Activated CD8-positive, alpha-beta memory T cell treated with anti-CD3 and anti-CD28 coated beads for 48 hours (primary cell): ENCODE measurements at places on chromosomes 1 and 21.

- DNase-seq, result no peak
These were observed 28.1 kb downstream of the PTPN14 start for GRCh38 chr1:214523124-214523824.

- no peak for DNase-seq
These were observed 114.6 kb upstream of the ATP1B1 start for GRCh38 chr1:168991667-168992475.

GRCh38 chr1:57093122-57093521 is 127.3 kb upstream of the C8B start:
- no peak for DNase-seq

DNA sequence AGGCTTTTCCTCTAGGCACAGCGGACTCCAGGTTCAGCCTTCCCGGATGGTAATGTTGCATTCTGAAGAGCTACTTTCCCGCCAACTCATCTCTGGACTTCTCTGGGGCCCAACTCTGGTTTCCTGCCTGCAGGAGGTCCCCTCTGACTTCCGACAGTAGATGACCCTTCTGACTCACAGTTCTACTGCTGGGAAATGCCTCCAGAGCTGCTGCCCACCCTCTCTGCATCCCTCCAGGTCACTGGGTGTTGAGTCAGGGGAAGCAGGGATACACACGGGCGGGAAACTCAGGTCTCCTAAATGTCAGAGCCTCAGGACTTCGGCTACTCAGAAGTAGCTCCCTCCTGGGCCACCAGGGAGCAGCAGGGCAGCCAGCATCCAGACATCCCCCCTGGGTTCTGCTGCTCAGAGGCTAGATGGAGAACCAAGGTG is 2.1 kb upstream of the KIF21B start:
- no peak for DNase-seq

DNA sequence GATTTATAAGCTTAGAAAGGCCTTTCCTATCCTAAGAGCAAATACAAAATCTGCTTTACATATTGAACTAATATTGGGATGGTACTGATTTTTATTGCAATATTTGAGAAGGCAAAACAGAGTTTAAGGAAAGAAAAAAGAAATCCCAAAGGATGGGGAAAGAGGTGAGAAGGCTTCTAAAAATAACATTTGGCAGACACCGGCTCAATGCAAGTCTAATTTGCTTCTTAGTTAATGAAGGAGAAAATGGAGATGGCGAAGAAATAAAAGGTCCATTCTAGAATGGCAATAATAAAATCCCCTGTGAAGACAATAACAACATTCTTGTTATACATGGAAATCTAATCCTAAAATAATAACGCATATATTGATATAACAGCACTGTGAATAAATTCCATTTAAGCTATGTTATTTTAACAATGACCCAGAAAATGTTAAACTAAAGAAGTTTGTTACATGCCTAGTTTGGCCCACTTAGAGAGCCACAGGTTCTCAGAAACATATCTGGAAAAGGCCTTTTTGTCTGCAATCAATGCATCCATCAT is 117.7 kb downstream of the HLCS start:
- DNase-seq, result no peak

DNA sequence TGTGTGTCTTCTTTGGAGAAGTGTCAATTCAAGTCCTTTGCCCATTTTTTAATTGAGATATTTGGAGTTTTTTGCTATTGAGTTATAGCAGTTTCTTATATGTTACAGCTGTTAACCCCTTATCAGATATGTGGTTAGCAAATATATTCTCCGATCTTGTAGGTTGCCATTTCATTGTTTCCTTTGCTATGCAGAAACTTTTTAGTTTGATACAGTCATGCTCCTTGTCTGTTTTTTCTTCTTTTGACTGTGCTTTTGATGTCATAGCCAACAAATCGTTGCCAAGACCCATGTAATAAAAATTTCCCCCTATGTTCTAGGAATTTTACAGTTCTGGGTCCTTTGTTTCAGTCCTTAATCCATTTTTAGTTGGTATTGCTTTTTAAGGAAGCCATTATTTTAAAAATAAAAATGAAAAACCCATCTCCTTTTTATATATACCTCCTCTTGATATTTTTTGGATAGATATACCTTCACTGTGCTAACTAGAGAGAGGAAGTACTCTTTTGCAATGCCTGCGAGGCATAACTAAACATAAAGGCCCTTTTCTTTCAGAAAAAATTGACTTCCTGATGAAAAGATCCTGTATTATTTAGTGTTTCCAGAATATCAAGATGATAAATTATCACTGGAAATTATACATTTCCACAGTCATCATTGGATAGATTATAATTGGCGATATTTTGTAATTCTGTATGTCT is 127.8 kb downstream of the HS2ST1 start:
- DNase-seq, result no peak

GRCh38 chr1:119653839-119654170 is 5.7 kb upstream of the ZNF697 start:
- DNase-seq, result no peak

DNA sequence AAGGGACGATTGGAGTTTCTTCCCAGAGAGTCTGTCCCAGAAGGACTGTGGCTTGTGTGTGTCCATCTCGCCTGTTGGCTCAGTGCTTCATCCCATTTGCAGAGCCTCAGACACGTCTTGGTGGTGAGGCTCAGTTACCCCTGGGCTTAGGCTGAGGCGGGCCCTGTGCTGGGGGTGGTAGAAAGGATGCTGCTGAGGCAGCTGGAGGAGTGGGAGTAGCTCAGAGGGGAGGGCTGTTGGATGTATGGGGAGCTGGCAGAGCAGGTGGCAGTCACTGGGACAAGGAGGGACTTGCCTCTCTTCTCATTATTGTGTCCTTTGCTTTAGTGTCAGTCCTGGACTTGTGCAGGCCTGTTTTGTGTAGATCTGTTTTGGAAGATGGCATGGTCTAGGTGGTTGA is 7.3 kb upstream of the MIIP start:
- no peak for DNase-seq

- no peak for DNase-seq
These were observed 38.9 kb upstream of the IVNS1ABP start for GRCh38 chr1:185355947-185356346.

DNA sequence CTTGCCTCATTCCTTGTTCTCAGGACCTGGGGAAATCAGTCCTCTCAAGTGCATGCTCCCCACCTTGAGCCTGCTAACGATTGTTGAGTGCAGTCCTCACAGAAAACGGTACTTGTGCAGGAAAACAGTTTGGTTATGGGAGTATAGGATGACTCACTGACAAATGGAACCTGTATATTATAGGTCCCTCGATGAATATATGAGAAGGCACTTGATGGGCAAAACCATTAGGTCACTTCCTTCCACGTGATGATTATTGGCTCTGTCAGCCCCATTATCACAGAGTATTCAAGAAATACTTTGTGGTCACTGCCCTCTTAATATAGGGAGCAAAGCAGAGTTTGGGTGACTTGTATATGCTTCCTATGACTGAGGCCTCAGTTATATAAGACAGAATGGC is 6.2 kb downstream of the CCDC17 start:
- DNase-seq, result no peak

- no peak for DNase-seq
These were observed 31.1 kb downstream of the HTR6 start for GRCh38 chr1:19695772-19696171.

DNA sequence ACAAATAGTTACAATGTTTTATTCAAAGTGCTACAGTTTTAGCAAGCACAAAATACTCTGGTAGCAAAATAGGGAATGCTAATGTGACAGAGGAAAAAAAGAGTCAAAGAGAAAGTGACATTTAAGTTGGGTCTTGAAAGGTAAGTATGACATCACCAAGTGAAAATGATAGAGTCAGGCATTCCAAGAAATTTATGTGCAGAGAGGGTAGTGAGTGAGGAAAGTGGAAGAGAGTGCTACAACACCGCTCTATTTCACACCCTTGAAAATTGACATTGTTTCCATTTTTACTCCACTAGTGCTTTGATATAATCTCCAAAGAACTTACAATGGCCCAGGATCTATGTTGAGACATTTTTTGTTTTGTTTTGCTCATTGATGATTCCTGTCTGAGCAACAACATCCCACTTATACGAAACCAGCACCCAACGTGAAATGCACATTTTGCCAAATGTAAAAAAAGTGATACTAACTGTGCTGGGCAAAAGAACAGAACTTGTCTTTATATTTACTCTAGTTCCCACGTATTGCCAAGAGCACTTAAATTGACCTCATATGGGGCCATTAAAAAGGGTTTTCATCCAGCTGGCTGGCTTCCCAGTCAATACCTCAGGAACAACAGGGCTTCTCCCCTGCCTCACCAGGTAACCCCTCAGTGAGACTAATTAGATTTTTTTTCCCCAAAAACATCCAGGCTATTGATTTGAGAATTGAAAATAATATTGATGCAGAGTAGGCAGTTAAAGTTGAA is 206.3 kb upstream of the NR5A2 start:
- no peak for DNase-seq

- DNase-seq, result no peak
These were observed 32.7 kb upstream of the POFUT2 start for GRCh38 chr21:45320261-45321025.

DNA sequence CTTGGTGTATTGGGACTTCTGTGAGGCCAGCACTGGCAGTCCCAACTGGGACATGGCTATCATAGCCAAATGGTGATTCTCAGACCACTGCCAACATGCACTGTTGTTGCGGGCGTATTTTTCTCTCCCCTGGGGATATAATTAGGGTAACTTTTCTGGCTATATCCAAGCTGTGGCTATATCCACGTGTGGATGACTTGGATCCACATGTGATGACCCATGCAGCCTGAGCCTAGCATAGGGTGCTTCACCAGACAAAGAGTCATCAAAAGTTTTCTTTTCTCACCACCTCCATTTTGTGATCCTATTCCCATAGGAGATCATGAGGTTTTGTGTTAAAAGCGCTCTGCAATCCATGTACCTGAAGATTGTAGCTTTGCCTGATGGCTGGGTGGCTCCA is 51.2 kb upstream of the CSF3R start:
- no peak for DNase-seq

DNA sequence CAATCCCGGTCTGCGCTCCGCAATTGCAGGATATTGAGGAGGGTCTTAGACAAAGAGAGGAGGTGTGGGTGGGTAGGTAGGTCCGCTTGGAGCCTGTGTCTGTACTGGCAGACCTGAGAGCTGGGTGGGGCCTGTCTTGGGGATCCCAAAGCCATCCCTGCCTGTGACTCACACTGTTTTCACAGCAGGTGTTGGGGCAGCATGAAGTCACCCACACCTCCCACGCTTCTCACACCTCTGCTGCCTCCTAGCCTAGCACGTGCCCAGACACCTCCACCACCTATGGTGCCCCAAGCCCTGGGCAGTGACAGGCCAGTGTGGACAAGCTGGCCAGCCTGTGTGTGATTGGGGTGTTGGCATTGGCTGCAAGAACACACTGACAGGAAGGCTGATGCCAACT is 65.7 kb upstream of the ECE1 start:
- DNase-seq, result no peak

- no peak for DNase-seq
These were observed 36.4 kb downstream of the ZNF496 start for GRCh38 chr1:247295274-247295684.

DNA sequence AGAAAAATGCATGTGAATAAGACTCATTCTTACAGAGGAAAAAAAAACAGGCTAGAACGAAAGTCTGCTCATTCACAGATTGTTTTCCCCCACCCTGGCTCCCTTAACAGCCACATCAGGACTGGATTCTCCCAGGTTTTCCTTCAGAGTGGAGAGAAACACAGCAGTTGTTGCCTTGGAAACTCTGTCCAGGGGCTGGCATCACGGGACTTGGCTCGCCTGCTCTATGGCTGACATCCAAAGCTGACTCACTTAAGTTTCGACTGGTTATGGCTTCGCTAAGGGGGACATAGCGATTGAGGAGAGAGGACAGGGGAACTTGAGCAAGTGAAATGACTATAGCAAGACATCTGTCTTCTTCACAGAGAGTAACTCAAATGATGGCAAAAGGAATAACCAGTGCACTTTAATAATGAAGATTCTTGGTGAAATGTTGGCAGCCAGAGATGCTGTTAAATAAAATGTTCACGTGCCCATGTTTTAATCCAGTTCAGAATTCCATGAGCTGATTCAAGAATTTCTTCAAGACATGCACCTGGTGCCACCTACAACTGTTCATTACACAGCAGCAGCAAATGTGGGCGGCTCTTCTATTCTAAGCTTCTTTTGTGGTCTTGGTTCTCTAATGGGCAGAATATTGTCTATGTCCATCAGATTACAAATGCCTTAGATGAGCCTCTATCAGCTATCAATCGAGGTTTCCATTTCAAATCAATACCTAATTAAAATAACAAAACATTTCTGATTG is 21.8 kb downstream of the MIS18A start:
- no peak for DNase-seq

DNA sequence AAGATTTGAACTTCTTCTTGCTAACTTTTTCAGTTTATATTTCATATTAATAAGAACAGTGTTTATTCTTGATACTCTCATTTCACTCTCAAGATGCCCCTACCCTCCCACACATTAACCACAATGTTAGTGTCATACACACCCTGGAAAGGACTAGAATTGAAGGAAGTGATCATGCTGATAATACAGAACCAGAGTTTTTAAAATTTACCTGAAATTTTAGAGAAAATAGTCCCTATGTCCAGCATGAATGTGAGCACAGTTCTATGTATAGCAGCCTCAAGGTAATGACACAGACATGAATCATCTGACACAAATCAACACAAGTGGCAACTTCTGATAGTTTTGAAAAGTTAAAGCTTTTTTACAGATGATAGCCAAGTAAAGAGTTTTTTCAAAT is 26.0 kb downstream of the RGS1 start:
- DNase-seq, result no peak

GRCh38 chr1:164660412-164660772 is 101.4 kb downstream of the PBX1 start:
- no peak for DNase-seq

DNA sequence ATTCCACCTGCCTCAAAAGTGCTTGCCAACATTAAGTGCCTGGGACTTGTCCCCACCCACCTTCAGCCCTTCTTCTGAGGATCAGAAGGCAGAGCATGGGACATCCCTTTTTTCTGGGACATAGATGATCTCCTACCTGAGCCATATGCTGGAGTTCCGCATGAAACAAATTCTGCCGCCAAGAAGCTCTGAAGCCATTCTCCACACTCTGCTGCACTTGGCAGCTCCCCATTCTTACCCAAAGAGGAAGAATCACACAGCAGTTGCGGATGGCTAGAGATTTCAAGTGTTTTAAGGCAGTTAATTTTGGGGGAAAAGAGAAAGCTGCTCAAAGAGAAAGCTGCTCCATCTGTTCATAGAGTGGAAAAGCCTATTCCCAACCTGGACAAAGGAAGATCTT is 197.3 kb upstream of the COA6 start:
- DNase-seq, result no peak
